Activated CD4-positive, alpha-beta T cell treated with anti-CD3 and anti-CD28 coated beads, Interleukin-2, amount 50 U/mL, for 48 hours (primary cell): ENCODE measurements at places on chromosomes 12 and 14.

DNA sequence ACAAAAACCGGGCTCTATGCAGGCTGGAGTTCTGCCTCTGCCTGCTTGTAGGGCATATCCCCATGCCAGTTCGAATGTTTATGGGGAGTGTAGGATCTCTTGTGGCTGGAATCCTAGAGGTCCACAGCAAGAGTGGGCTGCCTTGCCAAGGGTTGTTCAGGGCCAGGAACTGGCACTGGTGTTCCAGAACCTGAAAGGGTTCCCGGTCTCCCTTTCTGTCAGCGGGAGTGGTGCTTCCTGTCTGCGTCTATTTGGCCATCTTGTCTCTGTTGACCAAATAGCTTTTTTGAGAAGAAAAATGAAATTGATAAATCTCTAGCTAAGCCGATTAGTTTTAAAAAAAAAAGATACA is 17.8 kb downstream of the OLR1 start:
- DNase-seq, result no peak

GRCh38 chr14:38255673-38256532 is at the start of gene CLEC14A:
CLEC14A (minus strand) TSS chr14:38256093; CDS start chr14:38256022, 71 bp downstream.
- peak; percentile 6 for DNase-seq

DNA sequence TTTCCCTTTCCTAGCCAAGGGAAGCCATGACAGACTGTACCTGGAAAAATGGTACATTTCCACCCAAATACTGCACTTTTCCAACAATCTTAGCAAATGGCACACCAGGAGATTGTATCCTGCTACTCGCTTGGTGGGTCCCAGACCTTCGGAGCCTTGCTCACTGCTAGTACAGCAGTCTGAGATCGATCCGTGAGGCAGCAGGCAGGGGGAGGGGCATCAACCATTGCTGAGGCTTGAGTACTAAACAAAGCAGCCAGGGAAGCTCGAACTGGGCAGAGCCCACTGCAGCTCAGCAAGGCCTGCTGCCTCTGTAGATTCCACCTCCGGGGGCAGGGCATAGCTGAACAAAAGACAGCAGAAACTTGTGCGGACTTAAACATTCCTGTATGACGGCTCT is 218.8 kb downstream of the LRIG3 start:
- DNase-seq, result no peak

GRCh38 chr12:80617733-80618132 is 89.7 kb upstream of the MYF6 start:
- no peak for DNase-seq

GRCh38 chr12:51955702-51956101 is 4.2 kb downstream of the ACVR1B start:
- no peak for DNase-seq

- DNase-seq, result no peak
These were observed 40.6 kb downstream of the ACTN1 start for GRCh38 chr14:68938271-68939150.

GRCh38 chr14:95360828-95361227 is 41.1 kb upstream of the CLMN start:
- DNase-seq, result no peak

- no peak for DNase-seq
These were observed 5.6 kb upstream of the FBRSL1 start for GRCh38 chr12:132484183-132484890.

DNA sequence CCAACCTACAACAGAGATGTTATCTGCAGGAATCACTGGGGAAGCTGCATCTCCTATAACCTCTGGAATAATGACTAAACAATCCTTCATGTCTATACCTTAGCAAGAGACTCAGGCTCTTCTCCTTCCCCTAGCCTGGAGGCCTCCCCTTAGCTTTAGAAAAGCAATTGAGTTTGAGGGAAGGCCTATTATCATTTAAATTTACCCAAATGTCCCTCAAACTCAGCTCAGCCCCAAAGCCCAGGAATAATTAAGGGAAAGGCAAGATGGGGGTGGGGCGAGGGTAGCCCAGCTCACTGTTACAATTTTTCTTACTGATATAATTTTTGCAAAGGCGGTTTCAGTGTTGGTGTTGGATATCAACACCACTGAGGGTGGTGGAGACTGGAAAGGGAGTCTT is 151.4 kb upstream of the EEA1 start:
- no peak for DNase-seq

- no peak for DNase-seq
These were observed 616.6 kb downstream of the CCER1 start for GRCh38 chr12:90338365-90338764.

GRCh38 chr12:103538397-103538796 is 42.6 kb upstream of the C12orf42 start:
- DNase-seq, result no peak

DNA sequence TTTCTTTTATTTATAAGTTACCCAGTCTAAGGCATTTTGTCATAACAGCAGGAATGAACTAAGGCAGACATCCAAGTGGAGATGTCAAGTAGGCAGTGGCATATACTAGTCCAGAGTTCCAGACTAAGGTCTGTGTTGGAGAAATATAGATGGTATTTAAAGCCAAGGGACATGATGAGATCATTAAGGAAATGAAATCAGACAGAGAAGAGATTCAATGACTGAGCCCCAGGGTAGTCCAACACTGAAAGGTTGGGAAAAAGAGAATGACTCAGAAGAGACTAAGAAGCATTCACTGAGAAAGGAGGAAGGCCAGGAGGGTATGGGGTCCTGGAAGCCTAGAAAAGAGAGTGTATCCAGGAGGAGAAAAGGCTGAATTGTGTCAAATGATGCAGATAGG is 442.2 kb upstream of the CCDC196 start:
- no peak for DNase-seq

DNA sequence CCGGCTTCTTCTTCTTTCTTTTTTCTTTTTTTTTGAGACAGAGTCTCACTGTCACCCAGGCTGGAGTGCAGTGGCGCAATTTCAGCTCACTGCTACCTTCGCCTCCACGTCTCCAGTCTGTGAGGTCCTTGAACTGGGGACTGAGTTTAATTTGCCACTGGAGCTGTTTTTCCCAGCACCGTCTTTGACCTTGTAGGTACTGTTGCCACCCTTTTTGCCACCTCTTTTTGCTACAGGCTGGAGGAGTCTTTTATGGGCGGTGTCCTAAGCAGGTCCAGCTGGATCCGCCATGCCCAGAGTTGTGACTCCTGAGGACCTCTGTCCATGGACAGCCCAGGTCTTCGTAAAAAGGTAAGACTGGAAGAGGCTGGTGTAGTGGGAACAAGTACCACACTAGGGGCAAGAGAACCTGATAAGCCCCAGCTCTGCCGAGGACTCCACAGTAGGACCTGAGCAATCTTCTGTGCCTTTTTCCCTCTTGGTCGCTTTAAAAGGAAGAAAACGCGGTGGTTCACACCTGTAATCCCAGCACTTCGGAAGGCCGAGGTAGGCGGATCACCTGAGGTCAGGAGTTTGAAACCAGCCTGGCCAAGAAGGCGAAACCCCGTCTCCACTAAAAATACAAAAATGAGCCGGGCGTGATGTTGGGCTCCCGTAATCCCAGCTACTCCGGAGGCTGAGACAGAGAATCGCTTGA is 946 bp downstream of the RNU4-2 start:
- DNase-seq, result peak; percentile 50

DNA sequence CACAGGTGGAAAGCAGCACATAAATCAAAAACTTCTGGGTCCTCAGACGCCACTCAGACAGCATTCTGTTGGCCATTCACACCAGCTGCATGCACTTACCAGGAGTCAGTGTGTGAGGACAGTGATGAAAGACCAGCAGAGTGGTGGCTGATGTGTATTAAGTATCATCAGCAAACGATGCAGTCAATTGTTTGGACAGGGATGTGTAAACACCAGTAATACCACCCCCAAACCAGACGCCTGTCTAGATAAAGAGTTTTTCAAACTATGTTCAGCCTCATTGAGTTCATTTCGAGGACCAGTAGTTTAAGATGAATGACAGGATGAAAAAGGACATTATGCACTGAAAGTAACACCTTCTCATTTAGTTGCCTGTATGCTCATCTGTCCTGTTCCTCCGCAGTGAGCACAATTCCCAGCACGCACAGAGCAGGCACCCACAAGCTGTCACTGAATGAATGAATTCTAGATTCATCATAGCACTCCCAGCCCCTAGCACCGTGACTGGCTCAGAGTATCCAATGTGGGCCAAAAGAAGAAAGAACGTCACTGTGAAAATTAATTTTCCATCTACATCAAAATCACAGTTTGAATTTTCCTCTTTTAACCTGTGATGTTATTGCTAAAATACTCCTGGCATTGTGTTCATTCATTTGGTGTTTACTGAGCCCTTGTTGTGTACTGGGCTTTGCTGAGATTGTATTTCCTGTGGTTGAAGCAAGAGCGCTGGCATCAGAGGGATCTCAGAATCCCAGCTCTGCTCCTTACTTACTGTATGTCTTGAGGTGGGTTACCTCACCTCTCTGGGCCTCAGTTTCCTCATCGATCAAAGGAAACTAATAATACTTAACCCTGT is 124.8 kb upstream of the NOS1 start:
- no peak for DNase-seq

DNA sequence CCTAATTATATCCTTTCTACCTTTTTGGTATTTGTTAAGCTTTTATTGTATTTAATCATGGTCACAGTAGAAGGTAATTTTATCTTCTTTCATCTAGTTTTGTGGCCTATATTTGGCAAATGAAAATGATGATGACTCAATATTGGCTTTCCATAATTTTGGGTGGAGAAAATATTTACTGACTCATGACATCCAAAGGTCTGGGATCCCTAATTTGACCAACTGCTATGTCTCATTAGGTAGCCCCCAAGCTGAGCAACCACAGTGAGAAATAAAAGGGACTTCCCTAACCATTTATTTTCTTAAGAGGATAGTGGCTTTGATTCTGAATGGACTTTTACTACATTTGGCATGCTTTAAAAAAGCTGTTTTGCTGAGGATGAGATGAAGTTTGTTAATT is 289.5 kb downstream of the RMST start:
- no peak for DNase-seq

DNA sequence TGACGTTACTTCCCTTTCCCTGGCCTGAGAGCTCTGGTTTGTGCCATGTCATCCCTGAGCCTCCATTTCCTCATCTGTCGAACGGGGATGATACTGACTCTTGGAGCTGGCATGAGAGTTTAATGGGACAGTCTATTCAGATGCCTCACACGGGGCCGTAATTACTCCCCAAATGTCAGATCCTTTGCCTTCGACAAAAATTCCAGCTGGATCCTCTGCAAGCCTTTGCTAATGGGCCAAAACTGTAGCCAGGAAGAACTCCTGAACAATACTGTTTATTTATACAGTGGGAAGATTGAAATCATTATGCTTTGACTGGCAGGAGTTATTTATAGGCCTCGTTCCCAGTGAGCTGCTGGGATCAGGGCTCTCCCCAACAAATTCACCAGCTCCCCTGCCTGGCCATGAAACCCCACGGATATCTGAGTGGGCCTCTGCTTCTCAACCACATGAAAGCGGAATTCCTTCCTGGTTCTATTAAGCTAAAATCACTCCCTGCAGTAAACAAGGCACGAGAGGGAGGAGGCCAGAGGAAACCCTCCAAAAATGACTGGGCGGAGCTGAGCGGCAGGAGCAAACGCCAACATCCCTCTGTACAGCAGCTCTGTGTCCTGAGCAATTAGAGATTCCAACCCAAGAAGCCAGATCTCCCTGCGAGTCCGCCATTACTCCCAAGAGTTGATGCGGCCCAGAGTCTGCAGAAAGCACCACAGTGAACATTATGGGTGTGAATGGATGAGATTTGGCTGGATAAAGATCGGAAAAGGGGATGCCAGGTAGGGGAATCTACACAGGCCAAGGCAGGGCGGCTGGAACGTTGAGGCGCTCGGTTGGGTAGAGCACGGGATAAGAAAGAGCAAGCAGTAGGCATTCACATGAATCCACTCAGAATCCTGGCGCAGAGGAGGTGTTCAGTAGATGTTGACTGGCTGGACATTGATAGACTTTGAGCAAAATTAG is 326.1 kb downstream of the BCL11B start:
- no peak for DNase-seq

GRCh38 chr12:80791863-80792262 is 75.2 kb downstream of the MYF5 start:
- no peak for DNase-seq

- peak; percentile 6 for DNase-seq
These were observed 356.9 kb upstream of the STXBP6 start for GRCh38 chr14:25406818-25407217.

GRCh38 chr14:103862393-103862782 is 15.0 kb upstream of the PPP1R13B start:
- DNase-seq, result no peak

- no peak for DNase-seq
These were observed 5.2 kb upstream of the VRK1 start for GRCh38 chr14:96792003-96792402.

DNA sequence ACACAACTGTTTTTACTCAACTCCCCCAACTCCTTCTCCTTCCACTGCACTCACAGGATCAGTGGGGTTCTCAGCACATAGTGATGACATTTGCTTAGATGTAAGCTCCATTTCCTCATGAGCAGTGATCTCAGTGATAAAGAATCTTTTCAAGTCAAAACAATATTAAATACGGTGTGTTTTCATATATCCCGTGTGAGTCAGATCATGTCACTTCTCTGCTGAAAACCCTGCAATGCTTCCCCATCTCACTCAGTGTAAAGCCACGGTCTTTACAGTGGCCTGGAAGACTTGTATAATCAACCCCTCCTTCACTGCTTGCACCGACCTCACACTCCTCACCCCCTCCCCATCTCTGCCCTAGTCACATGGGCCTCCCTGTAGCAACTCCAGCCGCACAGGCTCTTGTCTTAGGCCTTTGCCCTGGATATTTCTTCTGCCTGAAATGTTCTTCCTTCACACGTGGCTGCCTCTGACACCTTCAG is 149.7 kb upstream of the ARHGAP5 start:
- DNase-seq, result no peak

- DNase-seq, result no peak
These were observed 170.5 kb upstream of the RBM19 start for GRCh38 chr12:114136631-114137030.

GRCh38 chr12:22740656-22741355 is 115.8 kb downstream of the ETNK1 start:
- no peak for DNase-seq

GRCh38 chr14:105899071-105899641 is 372.8 kb downstream of the TMEM121 start:
- no peak for DNase-seq

GRCh38 chr12:117865505-117865904 is 103.3 kb downstream of the KSR2 start:
- DNase-seq, result no peak

DNA sequence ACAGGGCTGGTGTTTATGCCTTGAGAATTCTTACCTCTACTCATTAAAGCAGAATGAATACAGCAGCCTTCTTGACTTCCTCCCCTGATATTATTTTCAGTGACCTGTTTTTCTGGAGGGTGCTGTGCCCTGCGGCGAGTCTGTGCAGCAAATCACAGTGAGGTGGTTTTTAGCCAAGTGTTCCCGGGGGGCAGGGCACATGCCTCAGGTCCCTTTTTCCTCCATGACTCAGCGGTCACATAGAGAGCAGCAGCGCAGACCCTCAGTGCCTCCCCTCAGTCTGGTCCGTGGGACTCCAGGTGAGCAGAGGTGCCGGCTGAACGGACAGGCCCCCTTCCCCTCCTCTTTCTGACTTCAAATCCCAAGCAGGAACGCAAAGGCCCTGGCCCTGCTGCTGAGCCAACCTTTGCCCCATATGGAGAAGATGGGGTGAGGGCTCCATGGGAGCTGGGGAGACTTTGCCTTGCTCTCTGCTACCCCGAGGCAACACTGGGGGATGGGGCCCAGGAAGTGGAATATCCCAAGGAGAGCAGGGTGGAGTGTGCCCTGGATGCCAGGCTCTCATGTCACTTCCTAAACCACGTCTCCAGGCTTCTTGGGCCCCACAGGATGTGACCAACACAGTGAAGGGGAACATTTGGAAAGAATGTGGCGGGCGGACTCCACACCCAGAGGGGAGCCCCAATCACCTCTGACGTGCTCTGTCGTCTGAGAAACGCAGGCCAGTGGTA is 90.0 kb downstream of the DHRS2 start:
- no peak for DNase-seq
